ENCODE measurements at places on chromosomes 16 and 17.

DNA sequence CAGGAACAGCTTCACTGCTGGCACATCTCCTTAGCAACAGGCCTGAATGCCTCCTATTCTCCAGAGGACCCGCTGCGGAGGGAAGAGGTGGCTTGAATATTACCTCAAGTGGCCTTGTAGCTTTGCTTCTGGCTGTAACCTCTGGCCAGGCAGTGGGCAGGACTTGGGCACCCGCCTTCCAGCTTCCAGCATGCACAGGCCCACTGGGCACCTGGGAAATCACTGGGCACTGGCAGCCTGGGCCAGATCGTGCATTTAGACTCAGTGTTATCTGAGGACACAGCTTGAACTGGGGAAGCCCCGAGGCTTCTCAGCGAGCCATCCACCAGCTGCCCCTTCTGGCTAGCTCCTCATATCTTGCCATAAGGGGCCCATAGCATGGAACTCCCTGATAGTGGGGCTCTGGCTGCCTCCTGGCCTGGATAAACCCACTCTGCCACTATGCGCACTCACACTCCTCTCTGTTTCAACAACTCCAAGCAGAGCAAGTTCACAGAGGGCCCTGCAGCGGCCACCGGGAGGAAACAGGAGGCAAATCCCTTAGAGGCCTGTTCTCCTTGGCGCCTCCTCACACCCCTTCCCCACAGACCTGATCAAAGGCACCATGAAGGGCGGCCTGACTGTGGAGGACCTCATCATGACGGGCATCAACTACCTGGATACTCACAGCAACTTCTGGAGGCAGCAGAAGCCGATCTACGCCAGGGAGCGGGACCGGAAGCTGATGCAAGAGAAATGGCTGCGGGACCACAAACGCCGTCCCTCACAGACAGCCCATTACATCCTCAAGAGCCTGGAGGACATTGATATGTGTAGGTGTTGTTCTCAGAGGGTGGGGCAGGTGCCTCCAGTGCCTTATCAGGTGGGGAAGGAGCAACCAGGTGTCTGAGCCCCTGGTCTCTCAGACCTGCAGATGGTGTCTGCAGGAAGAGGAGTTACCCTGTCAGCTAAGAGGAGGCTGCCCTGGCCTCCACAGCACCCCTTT lies 7.8 kb downstream of the ODAD4 start:
- no peak for DNase-seq

GRCh38 chr16:68445458-68445857 lies 2.9 kb downstream of the SMPD3 start:
- peak; percentile 46 for DNase-seq

GRCh38 chr17:81510785-81511553 lies 1.6 kb downstream of the ACTG1 start:
- no peak for DNase-seq

GRCh38 chr17:39264119-39264518 lies 38.4 kb upstream of the STAC2 start:
- no peak for DNase-seq

- DNase-seq, result no peak
Measured at GRCh38 chr16:78761427-78761826, 662.0 kb downstream of the WWOX start.

DNA sequence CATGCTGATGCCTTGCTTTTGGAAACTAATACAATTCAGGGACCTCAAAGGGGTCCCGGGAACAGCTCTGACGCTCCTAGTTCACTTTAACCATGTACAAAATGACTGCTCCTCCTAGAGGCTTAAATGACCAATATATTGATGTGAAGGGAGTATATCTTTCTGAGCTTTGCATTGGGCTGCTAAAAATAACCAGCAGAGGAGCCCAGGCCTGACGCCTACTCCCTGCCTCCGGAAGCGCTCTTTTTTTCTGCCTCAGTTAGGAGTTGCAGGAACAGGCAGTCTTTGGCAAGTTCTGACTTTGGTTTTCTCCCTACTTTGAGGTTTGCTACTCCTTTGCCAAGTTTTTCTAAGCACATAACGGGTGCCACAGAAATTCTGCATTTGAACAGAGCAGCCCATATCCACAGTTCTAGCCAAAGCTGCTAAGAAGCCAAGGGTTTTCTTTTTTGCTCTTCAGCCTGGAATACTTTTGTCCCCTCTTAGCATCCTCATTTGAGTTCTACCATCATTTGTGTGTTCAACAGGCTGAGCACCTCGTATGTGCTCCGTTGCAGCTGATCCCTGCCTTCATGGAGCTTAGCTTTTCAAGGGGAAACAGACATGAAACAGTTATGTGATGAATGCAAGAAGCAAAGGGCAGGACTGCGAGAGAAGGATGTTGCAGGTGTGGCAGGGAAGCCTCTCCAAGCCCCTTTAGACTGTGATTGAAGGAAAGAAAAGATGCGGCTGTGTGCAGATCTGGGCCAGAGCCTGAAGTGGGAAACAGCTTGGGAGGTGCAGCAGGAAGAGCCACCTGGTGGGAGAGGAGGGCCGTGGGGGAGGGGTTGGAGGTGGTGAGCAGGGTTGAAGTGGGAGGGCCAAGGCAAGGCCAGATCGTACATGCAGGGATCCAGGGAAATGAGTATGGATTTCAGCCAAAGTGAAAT lies 2.8 kb upstream of the NAGPA start:
- no peak for DNase-seq

GRCh38 chr16:79305074-79305473 lies 295.5 kb downstream of the MAF start:
- DNase-seq, result no peak

DNA sequence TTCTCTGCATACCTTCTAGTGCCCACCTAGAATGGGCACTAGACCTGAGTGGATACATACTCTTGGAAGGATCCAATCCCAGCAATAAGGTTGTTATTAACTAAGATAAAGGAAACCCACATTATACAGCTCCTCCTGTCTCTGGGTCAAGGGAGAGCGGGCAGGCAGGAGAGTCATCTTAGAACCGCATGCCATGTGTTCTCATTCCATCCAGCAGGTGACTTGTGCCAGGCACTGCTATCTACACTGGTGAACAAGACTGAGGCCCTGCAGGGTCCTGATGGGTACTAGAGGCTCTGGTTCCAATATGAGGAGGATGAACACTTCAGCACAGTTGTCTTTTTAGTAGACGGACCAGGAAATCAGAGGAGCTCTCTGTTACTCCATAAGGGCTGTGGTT lies 5.9 kb upstream of the CD300H start:
- DNase-seq, result no peak

- DNase-seq, result no peak
Measured at GRCh38 chr16:65418435-65418834, 296.6 kb upstream of the CDH11 start.

GRCh38 chr17:63151941-63152523 lies 186.0 kb downstream of the TANC2 start:
- no peak for DNase-seq

GRCh38 chr16:57252148-57252721 lies 7.2 kb downstream of the ARL2BP start:
- DNase-seq, result no peak

DNA sequence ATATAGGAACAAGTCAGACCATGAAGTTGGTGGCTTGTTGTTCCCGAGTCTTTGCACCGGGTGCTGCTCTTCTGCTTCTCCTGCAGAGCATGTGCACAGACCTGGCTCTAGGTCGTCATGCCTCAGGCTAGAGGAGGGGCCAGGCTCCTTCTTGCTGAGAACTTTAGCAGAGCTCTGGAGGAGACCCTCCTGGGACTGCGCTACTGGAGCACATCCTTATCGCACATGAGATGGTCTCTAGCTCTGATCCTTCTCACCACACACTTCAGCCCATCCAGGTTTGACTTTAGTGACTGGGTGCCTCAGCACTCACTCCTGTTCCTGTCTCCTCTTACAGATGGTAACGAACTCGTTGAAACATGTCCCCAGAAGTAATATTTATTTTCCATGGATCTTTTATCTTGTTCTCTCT lies 14.9 kb downstream of the FOXK2 start:
- no peak for DNase-seq

GRCh38 chr17:1275962-1276736 lies 3.3 kb upstream of the TRARG1 start:
- DNase-seq, result peak; percentile 70

DNA sequence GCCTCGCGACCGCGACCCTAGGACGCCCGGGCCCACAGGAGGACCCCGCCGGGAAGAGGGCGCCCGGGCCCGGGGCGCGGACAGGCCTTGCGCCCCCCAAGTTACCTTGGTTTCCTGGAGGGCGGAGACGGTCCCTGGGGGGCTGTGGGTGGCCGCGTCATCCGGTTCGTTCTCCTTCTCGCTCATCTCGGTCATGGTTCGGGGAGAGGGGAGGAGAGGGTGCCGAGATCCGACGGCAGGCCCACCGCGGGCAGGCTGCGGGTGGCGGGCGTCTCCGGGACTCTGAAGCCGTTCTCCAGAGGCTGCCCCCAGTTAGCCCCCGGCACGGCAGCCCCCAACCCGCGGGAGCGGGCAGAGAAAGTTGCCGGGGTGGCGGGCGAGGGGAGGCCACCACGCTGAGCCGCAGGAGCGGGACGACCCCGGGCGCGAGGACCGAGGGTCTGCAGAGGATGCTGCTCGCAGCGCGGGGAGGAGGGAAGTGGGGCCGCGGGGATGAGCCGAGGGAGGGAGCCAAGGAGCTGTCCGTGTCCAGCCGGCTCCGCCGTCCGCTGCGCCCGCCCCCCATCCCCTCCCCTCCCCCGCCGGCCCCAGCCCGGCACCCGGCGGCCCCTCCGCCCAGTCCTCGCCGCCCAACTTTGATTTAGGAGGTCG lies at the start of gene STAC2:
STAC2 (minus strand) TSS at position 638 of the 651 bp plus-strand sequence; CDS start at position 195, 443 bp downstream.
- no peak for DNase-seq

DNA sequence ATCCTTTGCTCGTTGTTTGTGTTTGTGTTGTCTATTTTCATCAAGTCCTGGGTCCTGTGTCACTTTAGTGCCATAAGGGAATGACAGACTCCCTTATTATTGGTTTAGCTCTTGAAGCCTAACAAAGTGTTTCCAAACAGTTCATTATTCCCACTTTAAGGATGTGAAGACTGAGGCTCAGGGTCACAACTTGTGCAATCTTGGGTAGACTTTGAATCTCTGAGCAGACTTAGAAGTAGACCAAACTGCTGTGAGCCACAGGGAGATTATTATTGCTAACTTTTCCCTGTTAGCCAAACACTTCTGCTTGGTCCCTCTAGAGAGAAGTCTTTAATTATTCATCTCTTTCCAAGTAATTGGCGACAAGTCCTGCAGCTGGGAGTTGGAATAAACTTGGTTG lies 31.8 kb downstream of the PRKCB start:
- DNase-seq, result no peak

GRCh38 chr16:67928561-67929364 lies 2.9 kb downstream of the CTRL start:
- peak; percentile 75 for DNase-seq

- no peak for DNase-seq
Measured at GRCh38 chr16:68229431-68230175, 6.3 kb downstream of the ESRP2 start.

DNA sequence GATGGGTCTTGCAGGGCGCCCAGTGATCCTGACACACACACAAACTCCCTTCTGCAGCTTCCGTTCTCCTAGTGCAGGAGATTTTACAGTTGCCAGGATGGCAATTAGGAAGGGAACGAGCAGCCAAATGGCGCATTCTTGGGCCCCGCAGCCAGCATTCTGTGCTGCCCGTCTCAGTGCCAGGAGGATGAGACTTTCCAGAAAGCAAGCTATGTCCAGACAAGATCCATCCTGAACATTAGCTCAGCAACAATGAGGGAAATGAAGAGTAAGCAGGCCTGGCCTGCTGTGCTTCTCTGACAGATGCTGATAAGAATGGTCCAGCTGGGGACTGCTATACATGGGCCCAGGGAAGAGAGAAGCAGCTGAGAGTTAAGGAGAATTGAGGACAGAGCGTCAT lies 16.5 kb downstream of the SPPL2C start:
- no peak for DNase-seq

GRCh38 chr16:54454616-54455015 lies 168.0 kb upstream of the IRX3 start:
- no peak for DNase-seq

- DNase-seq, result no peak
Measured at GRCh38 chr16:72482695-72483094, 310.7 kb upstream of the PMFBP1 start.

DNA sequence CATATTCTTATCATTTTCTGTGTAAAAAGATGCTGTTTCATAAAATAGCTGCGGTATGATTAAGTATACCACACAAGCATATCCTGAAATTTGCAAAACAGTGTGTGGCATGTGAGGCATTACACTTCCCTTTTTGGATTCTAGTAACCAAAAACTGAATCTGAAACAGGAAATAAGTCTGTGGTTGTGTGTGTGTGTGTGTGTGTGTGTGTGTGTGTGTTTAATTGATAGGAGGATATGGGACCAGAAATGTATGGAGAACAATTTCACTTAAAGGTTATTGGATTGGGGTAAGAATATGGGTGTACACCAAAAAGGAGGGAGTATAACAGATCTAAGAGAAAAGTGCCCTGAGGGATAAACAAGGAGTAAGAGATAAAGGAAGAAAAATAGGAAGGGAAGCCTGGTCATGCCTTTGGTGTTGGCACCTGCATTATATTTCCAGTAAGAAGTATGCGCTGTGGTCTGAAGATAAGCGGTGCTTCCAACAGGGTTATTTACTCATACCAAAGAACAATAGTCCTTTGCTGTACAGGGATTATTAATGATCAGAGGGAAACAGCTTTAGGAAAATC lies 4.0 kb downstream of the LYRM1 start:
- no peak for DNase-seq

DNA sequence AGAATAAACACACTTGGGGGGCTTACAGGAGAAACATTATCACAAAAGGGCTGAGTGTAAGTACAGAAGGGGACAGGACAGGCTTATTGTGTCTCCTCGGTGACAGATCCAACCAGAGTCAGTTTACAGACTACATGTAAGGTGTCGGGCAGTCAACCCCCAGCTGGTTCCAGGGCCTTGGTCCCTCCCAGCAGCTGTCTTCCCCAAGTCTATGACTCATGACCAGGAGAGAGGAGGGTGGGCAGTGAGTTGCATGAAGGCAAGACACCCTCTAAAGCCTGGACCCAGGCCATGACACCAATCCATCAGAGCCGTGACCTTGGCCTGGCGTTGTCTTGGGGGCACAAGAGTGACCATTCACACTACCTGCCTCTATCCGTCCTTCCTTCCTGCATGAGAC lies 276.2 kb upstream of the CCL2 start:
- no peak for DNase-seq

DNA sequence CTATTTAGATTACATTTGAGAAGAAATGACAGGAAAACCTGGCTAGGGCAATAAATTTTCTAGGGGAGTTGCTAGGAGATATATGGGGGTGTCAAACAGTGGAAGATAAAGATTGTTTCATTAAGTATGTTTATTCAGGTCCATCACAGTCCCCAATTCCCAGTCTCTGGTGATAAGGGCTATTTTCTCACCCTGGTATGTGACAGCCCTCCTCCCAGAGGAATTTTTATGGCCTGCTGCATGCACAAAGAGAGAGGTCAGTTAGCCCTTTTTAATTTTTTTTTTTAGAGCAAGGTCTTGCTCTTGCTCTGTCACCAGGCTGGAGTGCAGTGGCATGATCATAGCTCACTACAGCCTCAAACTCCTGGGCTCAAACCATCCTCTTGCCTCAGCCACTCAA lies 53.6 kb upstream of the ATF7IP2 start:
- DNase-seq, result no peak

DNA sequence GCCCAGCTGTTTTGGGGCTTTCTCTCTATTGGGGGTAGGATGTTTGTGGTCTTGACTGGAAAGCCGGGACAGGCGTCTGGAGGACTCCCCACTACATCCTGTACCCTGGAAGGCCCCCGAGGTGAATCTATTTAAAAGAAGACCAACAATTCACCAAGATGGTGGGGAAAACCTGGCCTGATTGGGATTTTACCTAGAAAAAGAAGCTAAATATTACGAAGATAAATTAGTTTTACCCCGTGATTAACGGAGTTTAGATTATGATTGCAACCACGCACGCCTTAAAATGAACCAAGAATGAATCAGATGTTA lies 779 bp upstream of the CCDC102A start:
- no peak for DNase-seq

GRCh38 chr17:81035521-81036196 lies 708 bp downstream of the BAIAP2 start:
- DNase-seq, result no peak

Data from stimulated activated CD4-positive, alpha-beta T cell treated with anti-CD3 and anti-CD28 coated beads, Interleukin-2, amount 100 ng/mL, for 48 hours (primary cell).